Activated naive CD8-positive, alpha-beta T cell treated with anti-CD3 and anti-CD28 coated beads for 36 hours (primary cell): ENCODE measurements at places on chromosomes 5 and 9. TPM values are rescaled to one million over a fixed set of nuclear protein-coding genes. Genes with fewer than 3 reads are reported as not detected.

DNA sequence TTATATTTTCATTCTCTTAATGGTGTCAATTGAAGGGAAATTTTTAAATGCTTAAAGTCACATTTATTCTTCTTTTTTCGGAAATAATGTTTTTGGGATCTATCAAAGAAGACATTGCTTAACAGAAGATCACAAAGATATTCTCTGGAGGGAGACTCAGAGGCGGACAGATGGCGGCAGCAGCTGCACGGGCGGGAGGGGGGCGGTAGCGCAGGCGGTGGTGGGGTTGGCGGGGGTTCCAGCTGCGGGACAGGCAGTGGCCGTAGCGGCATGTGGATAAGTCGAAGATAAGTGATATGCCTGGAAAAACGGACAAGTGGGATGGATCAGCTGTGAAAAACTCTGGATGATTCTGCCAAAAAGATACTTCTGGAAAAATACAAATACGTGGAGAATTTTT, 31.6 kb upstream of the ZDHHC11B start:
- DNase-seq = no peak

- no peak for DNase-seq
Measured at GRCh38 chr9:14881006-14881405, 29.2 kb downstream of the FREM1 start.

GRCh38 chr5:58069846-58070245, 390.0 kb downstream of the PLK2 start:
- no peak for DNase-seq

GRCh38 chr5:138950421-138951031, 75.4 kb upstream of the LRRTM2 start:
- DNase-seq = no peak

- DNase-seq = no peak
Measured at GRCh38 chr5:163338-163620, 28.0 kb upstream of the LRRC14B start.

- no peak for DNase-seq
Measured at GRCh38 chr9:72996114-72996513, 43.3 kb upstream of the ALDH1A1 start.

GRCh38 chr5:73066466-73066865, 53.9 kb upstream of the TMEM171 start:
- DNase-seq = no peak

DNA sequence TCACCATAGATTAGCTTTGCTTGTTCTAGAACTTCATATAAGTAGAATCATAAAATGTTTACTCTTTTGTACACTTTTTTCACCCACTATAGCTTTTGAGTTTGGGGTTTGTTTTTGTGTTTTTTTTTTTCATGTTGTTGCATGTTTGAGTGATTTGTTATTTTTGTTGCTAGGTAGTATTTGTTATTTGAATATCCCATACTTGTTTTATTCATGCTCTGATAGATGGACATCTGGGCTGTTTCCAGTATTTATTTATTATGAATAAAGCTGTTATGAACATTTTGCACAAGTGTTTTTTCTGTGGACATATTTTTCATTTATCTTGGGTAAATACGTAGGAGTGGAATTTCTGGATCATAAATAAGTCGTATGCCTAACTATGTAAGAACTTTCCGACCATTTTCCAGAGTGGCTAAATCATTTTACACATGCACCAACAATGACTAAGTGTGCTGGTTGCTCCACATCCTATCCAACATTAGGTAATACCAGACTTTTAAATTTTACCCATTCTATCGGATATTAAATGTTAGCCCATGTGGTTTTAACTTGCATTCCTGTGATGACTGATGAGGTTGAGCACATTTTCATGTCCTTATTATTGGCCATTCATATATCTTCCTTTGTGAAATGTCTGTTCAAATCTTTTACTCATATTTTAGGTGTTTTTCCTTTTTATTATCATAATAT, 69.1 kb upstream of the NR4A3 start:
- no peak for DNase-seq

DNA sequence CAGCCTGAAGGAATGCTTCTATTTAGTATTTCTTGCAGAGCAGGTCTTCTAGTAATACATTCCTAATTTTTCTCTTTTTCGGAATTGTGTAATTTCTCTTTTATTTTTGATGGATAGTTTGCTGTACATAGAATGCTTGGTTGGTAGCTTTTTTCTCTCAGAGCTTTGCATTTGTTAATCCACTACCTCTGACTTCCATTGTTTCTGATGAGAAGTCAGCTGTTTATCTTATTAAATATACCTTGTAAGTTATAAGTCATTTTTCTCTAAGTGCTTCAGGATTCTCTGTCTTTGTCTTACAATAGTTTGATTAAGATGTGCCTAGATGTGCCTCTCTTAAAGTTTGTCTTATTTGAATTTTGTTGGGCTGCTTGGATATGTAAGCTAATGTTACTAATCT, 101.9 kb downstream of the HTR1A start:
- DNase-seq = no peak

GRCh38 chr5:6402939-6403338, 24.6 kb upstream of the MED10 start:
- no peak for DNase-seq

DNA sequence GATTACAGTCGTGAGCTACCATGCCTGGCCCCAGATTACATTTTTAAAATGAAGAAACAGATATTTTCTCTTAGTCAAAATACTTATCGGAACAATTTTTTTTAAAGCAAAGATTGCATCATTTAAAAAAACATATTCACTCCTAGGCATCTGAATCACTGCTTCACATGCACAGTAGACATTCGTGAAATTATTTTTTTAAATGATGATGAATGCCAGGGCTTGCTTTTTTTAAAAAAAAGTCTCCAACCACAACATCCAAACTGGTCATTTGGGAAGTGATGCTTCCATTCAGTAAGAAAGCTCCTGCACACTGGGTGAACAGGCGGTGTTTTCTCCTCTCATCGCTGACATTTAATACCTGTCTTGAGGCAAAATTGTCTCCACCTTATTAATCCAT, 223.0 kb upstream of the DMRT1 start:
- DNase-seq = no peak

GRCh38 chr9:114387680-114388356, at the start of gene AKNA:
Gene AKNA, minus strand, starts transcription at chr9:114387982. Its CDS starts 6,649 bp downstream, at chr9:114381333.
- DNase-seq = peak; percentile 82

DNA sequence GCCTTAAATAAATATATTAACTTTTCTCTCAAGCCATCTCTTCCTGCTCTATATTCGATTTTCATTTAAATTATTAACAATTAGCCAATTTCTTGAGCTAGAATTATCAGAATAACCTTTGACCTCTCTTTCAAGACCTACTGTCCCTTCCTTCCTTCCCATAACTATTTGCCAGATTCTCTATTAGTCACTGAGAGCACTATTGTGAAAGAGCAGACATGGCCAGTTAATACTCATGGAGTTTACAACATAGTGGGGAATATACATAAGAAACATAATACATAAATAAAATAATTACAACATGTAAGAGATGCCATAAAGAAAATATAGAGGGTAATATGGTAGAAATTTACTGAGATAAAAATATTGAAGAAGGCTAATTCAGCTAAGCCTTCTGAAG, 72.1 kb upstream of the CHD1 start:
- no peak for DNase-seq

DNA sequence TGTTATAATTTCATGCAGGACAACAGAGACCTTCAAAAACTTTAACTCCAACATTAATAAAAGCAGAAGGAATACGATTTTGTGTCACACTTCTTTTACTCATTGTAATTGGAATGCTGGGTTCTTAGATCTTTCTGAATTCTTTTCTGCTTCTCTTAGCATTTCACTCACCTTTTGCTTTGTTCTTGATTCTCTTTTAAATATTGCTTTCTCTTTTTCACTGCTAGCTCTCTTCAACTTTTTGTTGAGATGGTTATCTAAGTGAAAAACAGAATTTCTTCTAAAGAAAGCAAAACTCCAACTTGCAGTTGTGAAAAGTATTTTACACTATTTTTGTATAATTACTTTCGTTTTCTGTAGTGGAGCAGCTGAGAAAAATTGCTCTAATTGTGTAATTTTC, 212.6 kb upstream of the KIF2A start:
- no peak for DNase-seq

- DNase-seq = no peak
Measured at GRCh38 chr5:76439201-76439600, 36.1 kb downstream of the IQGAP2 start.

DNA sequence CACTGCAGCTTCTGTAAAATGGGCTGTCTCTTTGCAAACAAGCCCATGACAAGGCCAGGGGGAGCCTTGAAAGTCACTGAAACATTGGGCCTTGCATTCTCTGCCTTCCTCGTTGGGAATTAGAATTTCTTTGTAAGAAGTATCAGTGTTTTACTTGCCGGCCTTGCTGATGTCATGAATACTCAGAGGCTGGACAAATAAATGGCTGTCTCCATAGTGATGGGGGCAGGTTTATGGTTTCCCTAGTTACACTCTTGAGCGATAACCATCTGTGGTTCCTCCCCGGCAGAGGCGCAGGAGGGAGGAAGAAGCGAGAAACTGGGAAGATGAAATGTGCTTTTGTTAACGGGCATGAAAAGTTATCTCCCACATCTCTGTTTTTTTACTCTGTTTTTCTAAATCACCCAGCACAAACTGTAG, 272.7 kb upstream of the PANK3 start:
- DNase-seq = peak; percentile 25

DNA sequence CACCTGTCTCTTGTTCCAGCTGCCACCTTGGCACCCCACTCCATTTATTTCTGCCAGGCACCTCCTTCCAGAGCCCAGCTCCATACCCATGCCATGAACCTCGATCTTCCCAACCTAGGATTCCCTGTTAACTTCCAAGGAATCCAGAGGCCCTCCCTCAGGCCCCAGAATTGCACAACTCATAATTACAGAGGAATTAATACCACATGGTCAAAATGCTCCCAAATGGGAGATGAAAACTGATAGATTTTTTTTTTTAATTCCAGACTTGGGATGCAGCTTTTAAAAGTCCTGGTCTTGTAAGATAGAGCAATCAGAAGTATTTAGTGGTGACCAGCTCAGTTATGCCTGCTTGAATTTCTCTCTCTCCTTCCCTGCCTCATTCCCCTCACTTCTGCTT, 96.2 kb upstream of the CCDC112 start:
- no peak for DNase-seq

DNA sequence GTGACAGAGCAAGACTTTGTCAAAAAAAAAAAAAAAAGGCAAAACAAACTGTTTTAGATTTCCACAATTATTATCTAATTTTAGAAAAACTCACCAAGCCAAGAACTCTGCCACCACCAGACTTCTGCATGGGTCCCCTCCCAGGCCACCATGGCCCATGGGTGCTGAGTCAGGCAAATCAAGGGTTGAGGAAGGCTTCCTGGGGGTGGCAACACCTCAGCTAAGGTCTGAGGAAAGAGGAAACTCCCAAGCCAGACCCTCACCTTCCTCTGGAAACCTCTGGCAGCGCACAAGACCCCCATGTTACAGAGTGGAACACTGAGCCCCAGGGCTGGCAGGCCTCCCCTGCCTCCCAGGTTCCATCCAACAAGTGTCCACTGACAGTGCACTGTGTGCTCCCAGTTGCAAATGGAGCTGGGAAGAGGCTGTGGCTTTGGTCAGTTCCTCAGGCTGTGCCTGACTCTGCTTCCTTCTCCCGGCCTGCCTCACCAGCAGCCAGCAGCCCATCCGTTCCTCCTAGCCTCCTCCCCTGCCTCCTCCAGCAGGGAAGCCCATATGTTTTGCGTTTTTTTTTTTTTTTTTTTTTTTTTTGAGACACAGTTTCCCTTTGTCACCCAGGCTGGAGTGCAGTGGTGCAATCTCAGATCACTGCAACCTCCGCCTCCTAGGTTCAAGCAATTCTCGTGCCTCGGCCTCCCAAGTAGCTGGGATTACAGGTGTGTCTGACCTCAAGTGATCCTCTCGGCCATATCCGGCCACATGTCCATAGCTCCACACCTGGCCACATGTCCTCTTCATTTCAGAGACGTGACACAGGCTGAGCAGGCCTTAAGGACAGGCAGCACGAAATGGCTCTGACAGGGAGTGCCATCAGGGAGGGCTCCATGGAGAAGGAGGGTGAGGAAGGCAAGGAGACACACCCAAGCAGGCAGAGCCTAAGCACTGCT, 3.5 kb upstream of the SUSD3 start:
- DNase-seq = no peak

- no peak for DNase-seq
Measured at GRCh38 chr5:58255386-58255785, 204.5 kb downstream of the PLK2 start.

- no peak for DNase-seq
Measured at GRCh38 chr9:18238254-18238653, 235.7 kb upstream of the ADAMTSL1 start.

GRCh38 chr9:69582018-69582417, 90.2 kb downstream of the APBA1 start:
- DNase-seq = no peak

DNA sequence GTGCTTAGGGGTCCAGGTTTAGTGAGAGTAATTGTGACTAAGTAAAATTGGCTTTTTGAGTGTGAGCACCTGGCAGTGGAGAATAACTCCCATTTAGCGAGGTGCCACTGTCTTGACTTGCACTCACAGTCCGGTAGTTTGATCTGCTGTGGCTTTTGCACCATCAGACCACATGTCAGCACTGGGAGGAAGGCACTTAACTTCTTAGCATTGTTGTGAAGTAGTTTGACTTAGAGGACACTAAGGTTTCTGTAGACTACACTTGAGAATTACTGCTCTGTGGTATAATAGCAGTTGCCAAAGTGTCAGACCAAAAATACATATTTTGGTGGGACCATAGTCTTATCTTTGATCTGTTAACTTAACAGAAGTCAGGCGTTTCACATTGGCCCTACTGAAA, 63.6 kb downstream of the ICE1 start:
- no peak for DNase-seq

Gene GDNF
- not detected for total RNA-seq

Gene SGCD
- total RNA-seq = not detected

Gene NR5A1
- total RNA-seq = not detected

Gene BTNL3
- total RNA-seq = not detected

Gene ESM1
- total RNA-seq = not detected

Gene MAP1B
- total RNA-seq = 0.27 TPM

Gene TTLL11
- 2.8 TPM for total RNA-seq

Gene SYNPO
- total RNA-seq = 0.76 TPM

Gene KCNV2
- not detected for total RNA-seq

Gene PCDHB2
- not detected for total RNA-seq
